SJSA1 (cell line): ENCODE measurements at places on chromosomes 3 and 15. TPM values are rescaled to one million over a fixed set of nuclear protein-coding genes. Genes with fewer than 3 reads are reported as not detected.

Gene SPATA12
- total RNA-seq, result not detected in 2 replicates

Gene ALDH1L1
- total RNA-seq, result not detected in 2 replicates

Gene NR2E3
- total RNA-seq, result not detected in 2 replicates

Gene CYP8B1
- not detected in 2 replicates for total RNA-seq

Gene FMN1
- 2.3 and 2.4 TPM in 2 replicates for total RNA-seq

GRCh38 chr15:83039206-83039605, 27.8 kb upstream of the C15orf40 start:
- DNase-seq, result no peak

DNA sequence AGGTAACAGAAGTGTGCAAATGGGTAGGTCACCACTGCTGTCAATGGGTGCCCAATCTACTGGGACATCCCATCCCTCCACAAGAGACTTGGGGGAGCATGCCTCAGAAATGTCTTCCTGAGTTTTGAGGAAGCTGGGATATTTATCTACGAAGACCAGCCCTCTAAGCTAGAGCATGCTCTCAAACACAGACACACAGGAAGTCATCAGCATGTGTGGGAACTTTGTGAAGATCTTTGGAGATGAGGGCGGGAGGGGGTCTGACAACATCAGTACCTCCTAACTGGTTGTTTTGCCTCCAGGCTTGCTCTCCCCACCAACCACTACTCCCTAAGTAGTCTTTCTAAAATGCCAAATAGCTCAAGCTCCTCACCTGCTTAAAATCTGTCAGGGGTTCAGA, 3.5 kb upstream of the MEF2A start:
- DNase-seq, result no peak

DNA sequence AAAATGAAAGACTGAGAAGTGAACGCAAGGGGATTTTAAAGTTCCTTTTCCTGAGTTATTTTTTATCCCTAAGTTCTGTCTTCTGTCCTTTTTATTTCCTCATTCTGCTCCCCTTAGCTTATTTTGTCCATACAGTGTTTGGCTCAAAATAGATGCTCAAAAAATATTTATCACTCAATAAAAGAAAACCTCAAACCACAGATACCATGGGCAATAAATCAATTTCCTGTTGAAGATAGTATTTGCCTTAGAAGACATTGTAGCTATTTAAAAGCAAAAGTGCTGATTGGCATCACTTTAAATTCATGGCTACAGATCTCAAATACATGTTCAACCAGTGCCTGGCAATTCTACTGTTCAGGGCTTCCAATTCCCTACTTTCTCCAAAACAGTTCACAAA, 316.5 kb upstream of the ADAMTS9 start:
- DNase-seq, result no peak

DNA sequence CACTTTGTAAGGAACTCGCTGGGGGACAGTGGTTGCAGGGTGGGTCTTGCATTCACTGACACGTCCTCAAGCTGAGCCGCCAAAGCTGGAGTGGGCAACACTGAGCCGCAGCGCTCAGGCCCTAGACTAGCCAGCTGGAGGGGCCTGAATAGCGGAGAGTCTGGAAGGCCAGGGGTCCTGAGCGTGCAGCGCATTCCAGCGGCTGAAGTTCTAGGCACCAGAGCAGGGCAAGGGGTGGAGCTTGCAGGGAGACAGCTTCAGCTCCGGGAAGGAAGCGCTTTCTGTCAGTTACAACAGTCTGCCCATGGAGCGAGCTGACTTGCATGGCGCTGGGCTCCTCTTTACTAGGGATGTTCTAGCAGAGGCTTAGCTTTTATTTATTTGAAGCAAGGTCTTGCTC, 2.7 kb downstream of the MAP6D1 start:
- no peak for DNase-seq

DNA sequence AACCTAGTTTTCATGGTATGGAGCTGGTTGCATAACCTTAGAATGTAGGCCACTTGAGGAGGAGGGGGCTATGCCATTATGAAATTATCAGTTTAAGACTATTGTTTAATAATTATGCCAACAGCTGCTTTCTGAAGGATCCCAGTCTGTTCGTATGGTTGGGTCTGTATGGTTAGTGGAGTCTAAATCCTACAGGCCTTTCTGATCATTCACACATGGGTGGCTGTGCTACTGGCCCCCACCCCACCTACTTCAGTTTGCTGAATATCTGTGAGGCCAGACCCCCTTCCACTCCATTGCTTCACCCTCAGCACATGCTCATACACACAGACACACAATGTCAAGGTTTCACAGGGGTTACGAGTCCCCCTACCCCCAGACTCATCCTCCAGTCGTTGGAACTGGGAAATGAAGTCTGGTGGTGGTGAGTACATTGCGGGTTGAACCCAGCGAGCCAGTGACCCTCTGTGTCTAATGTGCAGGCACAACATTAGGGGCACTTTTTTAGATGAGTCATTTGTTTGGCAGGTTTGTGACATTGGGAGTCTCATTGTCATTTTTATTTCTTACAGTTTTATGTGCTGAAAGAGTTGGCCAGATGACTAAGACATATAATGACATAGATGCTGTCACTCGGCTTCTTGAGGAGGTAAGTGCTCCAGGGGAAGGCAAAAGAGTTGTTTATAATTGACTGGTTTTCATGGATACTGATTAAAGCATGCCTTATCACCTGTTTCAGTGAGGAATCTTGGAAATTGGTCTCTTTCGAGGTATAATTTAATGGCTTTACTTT, 85.3 kb downstream of the TRAK1 start:
- DNase-seq, result no peak

DNA sequence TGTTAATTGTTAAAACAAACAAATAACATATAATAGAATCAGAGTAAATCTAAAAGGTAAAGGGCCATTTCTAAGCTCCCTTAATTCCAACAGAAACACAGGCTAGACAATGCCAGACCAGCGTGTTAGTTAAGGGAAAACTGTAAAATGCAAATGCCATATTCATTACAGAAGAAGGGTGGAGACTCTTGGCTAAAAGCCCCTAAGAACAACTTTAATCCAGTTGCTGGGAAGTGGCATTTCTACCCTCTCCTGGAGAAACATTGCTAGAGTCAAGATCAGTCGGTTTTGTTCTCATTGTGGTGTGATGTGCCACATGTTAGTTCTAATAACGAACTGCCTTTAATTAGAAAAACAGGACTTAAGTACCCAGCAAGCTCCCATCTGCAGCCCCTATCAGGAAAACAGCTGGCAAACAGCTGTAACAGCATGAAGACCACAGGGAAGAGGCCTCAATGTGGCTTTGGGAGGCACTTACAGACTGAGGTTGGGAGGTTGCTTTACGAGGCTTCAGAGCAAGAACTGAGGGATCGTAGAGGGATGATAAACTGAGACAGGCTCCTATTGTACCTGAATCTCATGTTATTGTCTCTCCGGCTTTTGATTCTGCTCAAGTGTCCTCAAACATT, 1134.8 kb downstream of the ROBO1 start:
- DNase-seq, result no peak

GRCh38 chr3:134707908-134708597, 57.2 kb upstream of the KY start:
- DNase-seq, result no peak

DNA sequence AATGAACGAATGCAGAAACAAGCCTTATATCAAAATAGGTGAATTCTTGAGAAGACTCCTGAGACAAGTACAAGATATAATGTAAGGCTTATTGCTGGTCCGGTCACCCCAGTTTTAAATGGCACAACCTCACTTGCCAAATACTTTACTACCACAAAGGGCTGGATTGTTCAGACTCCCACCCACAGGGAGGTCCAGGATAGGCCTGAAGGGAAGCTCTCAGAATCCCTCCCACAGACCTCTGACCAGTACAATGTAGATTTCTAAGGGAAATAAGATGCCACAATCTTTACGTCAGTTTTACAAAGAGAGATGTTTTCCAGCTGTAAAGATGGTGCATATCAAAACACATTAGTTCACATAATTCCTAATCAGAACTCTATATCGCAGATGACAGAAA, 577.7 kb upstream of the ADAMTS9 start:
- DNase-seq, result no peak

DNA sequence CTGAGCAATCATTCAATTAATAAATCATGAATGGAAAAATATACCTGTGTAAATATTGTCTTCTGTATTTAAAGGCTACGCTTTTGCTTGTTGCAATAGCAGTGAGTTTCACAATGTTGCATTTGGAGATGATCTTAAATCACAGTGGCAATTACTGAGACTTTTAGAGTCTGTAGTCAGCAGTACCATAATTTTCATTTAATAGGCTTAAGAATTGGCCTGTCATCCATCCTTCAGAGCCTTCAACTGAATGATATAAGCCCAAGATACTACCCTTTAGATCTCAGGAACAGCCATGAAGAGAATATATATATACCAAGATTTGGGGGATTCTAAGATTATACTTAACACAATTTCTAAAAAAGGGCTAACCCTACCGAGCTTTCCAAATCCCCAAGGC, 458.1 kb downstream of the GBE1 start:
- no peak for DNase-seq

- DNase-seq, result no peak
These were observed 124.9 kb upstream of the RASGRP1 start for GRCh38 chr15:38689522-38689921.

GRCh38 chr15:60326824-60327654, 70.7 kb downstream of the ANXA2 start:
- DNase-seq, result no peak

GRCh38 chr3:128770387-128770786, 44.4 kb downstream of the RAB7A start:
- no peak for DNase-seq

DNA sequence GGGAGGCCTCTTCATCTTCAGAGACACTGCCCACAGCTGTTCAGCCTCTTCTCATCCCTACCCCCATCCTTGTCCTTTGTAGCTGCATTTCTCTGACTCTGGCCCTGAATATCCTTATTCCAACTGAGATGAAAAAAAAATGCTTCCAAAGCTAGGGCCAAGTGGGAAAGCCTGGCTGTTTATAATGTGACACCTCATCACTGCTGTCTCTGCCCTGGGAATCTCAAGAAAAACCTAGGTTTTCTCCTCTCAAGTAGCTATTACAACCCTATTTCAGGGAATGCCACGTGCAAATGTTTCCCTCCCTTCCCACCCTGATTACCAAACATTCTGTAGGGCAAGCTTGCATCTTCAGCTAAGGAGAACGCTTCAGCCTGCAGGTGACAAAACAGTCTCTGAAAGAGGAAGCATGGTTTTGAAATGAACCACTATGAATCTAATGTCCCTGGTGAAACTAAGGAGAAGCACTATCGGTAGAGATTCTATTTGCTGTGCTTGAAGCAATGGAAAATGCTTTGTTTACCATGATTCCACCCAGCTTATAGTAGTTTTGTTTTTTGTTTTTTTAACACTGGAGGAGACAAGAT, 65.4 kb downstream of the USF3 start:
- DNase-seq, result no peak

- DNase-seq, result no peak
These were observed 44.4 kb downstream of the MECOM start for GRCh38 chr3:169618894-169619792.

DNA sequence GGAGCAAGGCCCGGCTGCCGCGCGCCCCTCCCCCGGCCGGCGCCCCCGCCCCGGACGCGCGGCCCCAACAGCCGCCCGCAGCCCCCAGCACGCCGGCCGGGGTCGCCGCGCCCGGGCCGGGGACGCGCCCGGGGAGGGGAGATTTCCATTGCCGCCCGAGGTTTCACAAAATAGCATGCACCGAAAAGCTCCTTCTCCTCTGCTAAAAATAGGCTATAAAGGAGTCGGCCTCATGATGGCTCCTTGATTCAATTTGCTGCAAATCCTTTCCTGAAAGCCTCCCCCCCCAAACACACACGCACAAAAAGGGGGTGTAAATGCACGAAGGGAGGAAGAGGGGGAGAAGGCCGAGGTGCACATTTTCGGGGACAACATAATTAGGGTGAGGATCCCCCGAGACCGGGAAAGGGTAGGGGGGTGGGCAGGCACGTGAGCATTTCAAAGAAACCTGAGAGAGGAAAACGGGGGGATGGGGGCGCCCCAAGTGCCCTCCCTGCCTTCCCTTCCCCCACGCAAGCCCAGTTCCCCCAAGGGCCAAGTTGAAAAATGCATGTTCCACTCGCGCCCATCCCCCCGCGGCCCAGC, 734 bp downstream of the TBL1XR1 start:
- peak; percentile 39 for DNase-seq

- no peak for DNase-seq
These were observed 23.5 kb upstream of the CA12 start for GRCh38 chr15:63405159-63405558.

DNA sequence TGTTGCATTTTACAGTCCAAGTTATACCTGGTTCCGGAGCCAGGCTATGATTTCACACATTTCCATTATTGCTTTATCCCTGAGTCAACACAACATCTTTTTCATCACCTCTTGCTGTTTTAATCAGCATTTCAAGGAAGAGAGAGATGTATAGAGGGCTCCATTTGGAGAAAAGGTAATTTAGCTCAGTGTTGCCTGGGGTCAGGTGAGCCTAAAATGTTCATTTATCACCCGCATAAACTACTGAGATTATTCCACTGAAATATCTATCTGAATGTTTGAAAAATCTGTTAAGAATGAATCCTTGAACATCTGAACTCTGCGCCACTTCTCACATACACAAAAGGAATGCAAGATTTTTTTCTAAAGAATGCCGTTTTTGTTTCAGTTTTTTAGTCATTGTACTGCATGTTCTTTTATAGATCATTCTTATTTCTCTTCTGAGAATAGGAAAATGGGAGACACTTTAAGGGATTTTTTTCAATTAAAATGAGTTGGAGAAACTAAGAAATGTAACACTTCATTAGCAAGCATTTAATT, 51.5 kb upstream of the AGTR1 start:
- no peak for DNase-seq

- DNase-seq, result no peak
These were observed 30.4 kb downstream of the CCDC13 start for GRCh38 chr3:42742688-42743087.

DNA sequence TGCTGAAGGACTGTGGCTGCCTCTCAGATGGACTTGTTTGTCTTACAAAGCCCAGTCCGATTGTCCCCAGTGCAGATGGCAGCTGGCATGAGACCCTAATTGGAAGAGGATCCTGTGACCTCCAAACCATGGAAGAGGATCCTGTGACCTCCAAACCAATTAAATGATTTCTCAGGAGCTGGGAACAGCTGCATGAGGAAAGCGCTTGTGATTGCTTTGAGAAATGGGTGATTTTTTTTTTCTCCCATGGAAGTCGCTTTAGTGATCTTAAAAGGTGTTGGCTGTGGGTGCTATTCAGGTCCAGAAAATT, 68.4 kb upstream of the LARS2 start:
- DNase-seq, result no peak

- DNase-seq, result no peak
These were observed 239.3 kb downstream of the DTWD1 start for GRCh38 chr15:49860101-49860500.

GRCh38 chr3:123759311-123759710, 124.8 kb downstream of the MYLK start:
- DNase-seq, result no peak

- no peak for DNase-seq
These were observed 140.9 kb downstream of the AQP9 start for GRCh38 chr15:58279106-58279505.

- DNase-seq, result no peak
These were observed 212.8 kb upstream of the C2CD4B start for GRCh38 chr15:62377736-62378480.

GRCh38 chr3:178082326-178082906, 453.8 kb upstream of the KCNMB2 start:
- DNase-seq, result no peak
